ENCODE measurements at places on chromosomes 2 and 18.

DNA sequence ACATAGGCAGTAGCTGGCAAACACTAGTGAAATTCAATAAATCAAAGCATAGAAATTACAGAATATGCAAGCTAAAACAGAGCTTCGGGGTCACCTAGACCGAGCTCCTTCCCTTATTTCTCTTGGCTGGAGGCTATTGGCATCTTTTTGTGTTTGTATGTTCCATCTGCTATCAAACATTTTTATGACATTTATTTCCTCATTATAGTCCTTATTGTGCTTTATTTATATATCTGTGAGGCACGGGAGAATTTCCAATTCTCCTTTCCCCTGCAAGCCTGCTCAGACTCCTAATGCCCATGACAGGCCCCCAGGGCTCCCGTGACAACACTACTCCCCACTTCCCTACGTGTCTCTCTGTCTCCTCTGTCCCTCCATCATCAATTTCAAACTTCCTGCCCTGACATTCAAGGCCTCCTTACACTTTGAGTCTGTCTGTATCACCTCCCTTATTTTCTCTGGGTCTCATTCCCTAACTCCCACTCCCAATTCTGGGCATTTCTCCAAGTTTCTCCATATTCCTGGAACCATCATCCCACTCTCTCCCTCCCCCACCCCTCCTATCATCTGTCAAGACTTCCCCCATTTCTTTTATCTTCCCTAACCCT lies 316.9 kb downstream of the OSR1 start:
- DNase-seq = no peak

GRCh38 chr2:55871637-55872036 lies 51.9 kb downstream of the EFEMP1 start:
- DNase-seq = no peak

GRCh38 chr2:146295080-146295670 lies 1549.7 kb upstream of the ACVR2A start:
- DNase-seq = no peak

DNA sequence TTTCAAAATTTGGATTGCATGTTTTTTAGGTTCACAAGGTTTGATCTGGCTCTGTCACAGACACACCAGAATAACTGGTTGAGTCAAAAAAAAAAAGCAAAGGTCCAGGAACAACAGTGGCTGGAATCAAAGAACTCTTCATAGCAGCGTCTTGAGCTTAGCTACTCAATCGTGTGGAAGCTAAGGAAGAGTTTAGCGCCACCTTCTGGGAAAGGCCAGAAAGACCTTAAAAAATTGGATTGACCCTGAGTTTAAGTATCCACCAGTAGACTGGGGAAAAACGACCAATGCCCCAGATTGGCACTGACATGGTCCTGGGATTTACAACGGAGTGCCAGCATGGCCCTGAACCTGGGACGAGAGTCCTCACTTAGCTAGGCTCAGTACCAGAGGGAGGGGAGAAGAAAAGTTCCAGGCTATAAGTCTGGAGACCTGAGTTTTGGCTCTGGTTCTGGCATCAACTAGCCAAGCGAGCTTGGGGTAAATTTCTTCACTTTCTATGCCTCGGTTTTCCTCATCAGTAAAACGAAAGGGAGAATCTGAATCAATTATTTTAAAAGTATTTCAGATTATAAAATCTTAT lies 71.1 kb upstream of the TFCP2L1 start:
- no peak for DNase-seq

DNA sequence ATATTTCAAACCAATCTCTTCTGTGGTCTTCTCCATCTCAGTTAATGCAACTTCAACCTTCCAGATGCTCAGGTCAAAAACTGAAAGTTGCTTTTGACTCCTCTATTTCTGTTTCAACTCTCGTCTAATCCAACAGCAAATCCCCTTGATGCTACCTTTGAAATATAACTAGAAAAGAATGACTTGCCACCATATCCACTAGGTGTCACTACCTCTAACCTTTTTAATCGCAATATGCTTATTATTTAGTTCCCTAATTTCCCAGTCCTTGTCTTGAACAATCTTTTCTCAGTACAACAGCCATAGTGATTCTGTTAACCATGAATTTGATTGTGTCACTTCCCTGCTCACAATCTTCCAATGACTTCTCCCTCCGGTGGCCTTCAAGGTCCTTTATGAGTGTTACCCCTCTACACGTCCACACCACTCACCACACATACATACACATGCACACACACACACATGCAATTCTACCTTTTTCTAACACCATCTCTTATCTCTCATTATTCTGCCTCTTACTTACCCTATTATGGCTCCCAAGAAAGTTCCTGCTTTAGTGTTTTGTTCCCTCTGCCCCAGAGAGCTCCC lies 245.5 kb upstream of the KCNJ3 start:
- DNase-seq = no peak

DNA sequence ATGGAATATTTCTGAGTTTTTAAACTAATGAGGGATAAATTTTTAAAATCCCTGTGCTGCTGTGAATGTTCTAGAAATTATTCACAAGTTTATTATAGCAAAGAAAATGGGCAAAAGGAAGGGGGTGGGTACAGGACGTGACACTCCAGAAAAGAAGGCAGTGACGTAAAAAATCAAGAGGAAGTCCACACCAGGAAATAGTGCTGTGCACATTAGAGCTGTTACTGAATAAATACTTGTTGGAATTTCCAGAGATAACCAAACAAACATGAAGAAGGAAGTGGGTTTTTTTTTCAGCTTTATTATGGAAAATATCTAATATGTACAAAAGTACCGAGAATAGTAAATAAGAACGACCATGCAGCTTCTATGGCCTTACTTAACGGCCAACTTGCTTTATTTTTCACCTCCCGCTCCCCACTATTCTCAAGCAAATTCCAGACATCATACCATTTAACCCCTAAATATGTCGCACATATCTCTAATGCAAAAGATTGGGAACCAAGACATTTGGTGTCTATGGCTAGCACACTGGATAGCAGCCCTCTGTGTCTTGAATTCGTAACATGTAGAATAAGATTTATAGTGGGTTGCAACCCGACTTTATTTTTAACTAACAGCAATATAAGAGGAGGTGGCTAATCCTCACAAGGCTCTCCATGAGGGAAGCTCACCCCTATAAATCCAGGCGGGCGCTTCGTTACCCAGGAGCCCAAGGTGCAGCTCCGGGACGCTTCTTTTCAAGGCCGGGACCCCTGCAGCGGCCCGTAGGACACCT lies 580 bp upstream of the NDUFV2 start:
- no peak for DNase-seq
